Kidney (tissue), 22 donors: ENCODE measurements at places on chromosomes 12 and 14. TPM values are rescaled to one million over a fixed set of nuclear protein-coding genes. Genes with fewer than 3 reads are reported as not detected.

The CHURC1 gene
- 41.0 TPM for polyA plus RNA-seq

The FMNL3 gene
- polyA plus RNA-seq = 6.3 TPM

- no peak for DNase-seq
Observed at GRCh38 chr12:101115326-101115725, 94.7 kb downstream of the SLC5A8 start.

The MAP1LC3B2 gene
- 4.5 TPM for polyA plus RNA-seq

The NELL2 gene
- polyA plus RNA-seq = 0.30 TPM

GRCh38 chr14:31933716-31934115 is 143.4 kb upstream of the ARHGAP5 start:
- DNase-seq = no peak

- DNase-seq = no peak
Observed at GRCh38 chr12:132190012-132190755, 45.9 kb downstream of the NOC4L start.

The MCRS1 gene
- 60.4 TPM for polyA plus RNA-seq

DNA sequence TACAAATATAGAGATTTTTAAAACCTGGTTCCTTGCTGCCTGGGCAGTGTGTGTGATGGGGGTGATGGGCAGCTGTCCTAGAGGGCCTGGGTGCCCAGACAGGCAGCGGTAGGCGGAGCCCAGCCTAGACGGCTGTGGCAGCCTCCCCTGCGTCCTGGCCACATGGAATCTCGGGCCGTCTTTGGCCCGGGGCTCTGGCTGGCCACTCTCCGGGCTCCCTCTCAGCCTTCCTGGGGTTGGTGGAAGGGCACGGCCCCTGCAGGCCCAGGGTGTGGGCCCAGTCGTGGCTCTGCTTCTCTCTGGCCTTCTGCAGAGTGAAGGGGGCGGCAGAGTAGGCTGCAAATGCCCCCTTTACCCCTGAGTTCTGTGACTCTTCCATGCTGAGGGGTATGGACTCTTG is 2.3 kb downstream of the LRTM2 start:
- DNase-seq = no peak
